Activated effector memory CD4-positive, alpha-beta T cell treated with anti-CD3 and anti-CD28 coated beads, Interleukin-2, amount 50 U/mL, for 16 hours (primary cell): ENCODE measurements at places on chromosomes 6 and 20.

- no peak for DNase-seq
Measured at GRCh38 chr6:165266191-165266590, 43.2 kb downstream of the C6orf118 start.

- DNase-seq: no peak
Measured at GRCh38 chr6:118546880-118547218, 1.2 kb upstream of the PLN start.

DNA sequence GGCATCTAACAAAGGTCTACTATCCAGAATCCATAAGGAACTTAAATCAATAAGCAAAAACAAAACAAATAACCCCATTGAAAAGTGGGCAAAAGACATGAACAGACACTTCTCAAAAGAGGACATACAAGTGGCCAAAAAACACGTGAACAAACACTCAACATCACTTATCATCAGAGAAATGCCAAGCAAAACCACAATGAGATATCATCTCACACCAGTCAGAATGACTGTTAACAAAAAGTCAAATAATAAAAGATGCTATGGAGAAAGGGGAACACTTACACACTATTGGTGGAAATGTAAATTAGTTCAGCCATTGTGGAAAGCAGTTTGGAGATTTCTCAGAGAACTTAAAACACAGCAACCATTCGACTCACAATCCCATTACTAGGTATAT lies 19.4 kb upstream of the VNN1 start:
- DNase-seq: no peak

GRCh38 chr6:11848852-11849731 lies 70.5 kb upstream of the ADTRP start:
- no peak for DNase-seq

DNA sequence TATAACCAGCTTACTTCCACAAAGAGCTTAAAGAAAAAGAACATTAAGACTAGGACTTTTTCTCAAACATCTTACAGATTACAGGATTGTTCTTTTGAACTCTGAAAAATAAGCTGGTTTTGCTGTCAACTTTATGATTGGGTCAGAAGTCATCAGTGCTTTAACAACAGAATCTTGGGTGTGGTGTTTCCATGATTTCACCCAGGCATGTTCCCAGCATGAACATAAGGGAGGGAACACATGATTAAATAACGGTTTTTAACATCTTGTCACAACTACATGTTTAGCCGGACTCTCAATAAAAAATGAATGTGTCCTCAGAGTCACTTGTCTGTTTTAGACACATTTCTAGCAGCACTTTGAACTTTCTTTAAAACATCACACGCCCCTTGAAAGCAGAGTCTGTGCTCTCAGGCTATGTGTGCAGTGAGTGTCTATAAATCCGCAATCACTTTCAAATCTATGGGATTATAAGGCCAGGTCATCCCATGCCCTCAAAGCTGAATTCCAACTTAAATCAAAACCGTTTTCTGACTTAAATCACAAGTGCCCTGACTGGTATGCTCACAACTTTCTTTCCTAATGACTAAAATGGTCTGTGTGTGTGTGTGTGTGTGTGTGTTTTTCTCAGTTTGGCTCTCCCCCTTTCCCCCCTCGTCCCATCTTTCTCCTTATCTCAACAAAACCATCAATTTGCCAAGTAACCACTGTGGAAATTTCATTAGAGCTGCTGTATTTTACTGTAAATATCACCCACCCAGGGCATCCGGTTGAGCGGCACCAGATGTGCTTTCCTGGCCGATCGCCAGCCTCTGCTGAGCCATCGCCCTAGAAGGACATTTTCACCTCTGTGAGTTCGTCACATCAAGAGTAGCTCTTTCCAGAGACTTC lies 216.8 kb upstream of the DTNBP1 start:
- DNase-seq: peak; percentile 73

DNA sequence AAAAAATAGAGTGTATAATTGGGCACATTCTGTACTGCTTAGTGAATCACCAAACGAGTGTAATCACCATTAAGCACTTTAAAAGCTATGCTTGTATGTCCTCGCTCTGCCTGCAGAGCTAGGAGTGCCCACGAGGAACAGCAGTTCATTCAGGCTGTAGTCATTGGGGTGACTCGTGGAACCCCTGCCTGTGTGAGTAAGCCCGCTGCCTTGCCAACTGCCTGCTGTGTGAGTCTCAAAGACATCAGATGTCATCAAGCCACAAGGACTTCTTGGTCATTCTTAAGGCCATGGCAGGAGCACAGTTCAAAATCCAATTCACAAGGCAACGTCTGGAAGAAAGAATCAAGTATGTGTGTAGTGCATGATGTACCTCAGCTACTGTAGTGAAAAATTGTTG lies 60.4 kb downstream of the FOXO3 start:
- DNase-seq: no peak

- DNase-seq: peak; percentile 45
Measured at GRCh38 chr6:1606780-1607515, 2.8 kb upstream of the FOXC1 start.

DNA sequence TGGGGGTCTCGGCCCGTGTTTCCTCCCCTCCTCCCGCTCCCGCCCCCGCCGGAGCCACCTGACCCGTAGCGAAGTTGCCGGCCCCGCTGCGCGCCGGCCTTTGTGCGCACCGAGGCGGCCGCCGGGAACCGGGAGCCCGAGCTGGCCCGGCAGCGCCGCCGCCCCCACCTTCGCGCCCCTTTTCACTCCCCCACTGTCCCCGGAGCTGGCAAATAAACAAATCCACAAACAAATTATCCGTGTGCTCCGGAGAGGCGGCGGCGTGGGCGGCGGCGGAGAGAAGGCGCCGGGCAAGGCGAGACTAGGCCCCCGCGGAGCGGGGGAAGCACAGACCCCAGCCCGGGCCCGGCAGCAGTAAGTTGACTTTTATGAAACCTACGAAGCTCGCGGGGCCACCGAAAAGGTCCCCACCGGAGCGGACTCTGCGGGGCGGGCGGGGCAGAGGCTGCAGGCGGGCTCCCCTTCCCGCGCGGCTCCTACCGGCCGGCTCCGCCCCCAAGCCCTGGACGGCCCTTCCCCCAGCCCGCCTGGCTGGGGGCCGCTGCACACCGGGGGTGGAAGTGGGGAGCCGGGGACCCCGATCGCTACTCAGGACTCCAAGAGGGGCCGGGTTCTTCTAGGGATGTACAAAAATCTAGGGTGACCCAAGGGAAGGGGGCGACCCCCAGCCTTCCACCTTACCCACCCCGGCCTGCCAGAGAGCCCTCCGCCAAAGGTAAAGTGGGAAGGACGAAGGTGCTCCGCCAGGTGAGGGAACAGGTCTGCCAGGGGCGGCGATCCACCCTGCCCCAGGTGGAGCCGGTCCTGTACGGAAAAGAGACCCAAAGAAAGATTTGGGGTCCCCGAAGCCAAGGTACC lies 40.7 kb downstream of the YTHDF1 start:
- DNase-seq: no peak

DNA sequence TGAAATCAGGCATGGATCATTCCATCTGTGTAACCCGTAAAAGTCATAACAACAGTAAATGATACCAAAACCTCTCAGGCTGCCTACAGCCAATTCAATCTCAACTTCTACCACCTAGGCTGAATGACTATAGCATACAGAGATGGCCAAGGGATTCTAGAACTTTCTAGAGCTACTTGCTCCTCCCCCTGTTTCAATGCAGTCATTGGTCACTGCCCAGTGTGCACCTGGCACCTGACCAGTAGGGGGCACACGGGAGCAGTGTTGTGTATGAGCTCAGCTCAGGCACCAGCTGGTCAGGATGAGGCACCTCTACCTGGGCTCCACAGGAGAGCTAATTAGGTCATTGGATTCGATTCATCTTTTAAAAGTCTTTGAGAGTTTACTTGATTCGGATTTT lies 86.2 kb downstream of the PLEKHG1 start:
- DNase-seq: peak; percentile 80

DNA sequence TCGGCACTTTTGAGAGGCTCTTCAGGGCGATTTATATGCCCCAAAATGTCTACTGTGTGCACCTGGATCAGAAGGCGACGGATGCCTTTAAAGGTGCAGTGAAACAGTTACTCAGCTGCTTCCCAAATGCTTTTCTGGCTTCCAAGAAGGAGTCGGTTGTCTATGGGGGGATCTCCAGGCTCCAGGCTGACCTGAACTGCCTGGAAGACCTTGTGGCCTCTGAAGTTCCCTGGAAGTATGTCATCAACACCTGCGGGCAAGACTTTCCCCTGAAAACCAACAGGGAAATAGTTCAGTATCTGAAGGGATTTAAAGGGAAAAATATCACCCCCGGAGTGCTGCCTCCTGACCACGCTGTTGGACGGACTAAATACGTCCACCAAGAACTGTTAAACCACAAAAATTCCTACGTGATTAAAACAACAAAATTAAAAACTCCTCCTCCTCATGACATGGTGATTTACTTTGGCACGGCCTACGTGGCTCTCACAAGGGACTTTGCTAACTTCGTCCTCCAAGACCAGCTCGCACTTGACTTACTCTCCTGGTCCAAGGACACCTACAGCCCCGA lies 8.2 kb downstream of the GCNT2 start:
- no peak for DNase-seq

- DNase-seq: no peak
Measured at GRCh38 chr6:69220375-69220774, 576.4 kb downstream of the LMBRD1 start.

DNA sequence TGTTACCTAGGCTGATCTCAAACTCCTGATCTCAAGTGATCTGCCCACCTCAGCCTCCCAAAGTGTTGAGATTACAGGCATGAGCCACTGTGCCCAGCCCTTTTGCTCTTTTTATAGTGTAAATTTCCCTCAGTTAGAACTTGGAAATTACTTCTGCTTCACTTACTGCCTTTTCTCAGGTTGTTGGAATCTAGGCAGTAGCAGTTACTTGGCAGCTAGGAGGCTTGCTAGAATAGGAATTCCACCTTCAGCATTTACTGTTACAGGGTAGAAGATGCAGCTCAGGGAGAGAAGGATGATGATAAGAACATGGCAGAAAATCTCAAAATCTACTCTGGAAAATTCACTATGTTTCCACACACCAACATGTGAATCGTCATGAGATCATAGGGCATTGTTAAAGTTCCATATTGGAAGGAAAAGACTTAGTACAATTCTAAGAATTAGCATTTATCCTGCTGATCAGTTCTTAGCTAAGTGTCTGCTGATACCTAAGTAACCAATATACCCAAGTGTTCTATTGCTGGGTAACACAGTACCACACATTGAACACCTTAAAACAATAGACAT lies 182.2 kb downstream of the SLC16A10 start:
- no peak for DNase-seq

- no peak for DNase-seq
Measured at GRCh38 chr20:40826699-40827098, 137.7 kb upstream of the MAFB start.

DNA sequence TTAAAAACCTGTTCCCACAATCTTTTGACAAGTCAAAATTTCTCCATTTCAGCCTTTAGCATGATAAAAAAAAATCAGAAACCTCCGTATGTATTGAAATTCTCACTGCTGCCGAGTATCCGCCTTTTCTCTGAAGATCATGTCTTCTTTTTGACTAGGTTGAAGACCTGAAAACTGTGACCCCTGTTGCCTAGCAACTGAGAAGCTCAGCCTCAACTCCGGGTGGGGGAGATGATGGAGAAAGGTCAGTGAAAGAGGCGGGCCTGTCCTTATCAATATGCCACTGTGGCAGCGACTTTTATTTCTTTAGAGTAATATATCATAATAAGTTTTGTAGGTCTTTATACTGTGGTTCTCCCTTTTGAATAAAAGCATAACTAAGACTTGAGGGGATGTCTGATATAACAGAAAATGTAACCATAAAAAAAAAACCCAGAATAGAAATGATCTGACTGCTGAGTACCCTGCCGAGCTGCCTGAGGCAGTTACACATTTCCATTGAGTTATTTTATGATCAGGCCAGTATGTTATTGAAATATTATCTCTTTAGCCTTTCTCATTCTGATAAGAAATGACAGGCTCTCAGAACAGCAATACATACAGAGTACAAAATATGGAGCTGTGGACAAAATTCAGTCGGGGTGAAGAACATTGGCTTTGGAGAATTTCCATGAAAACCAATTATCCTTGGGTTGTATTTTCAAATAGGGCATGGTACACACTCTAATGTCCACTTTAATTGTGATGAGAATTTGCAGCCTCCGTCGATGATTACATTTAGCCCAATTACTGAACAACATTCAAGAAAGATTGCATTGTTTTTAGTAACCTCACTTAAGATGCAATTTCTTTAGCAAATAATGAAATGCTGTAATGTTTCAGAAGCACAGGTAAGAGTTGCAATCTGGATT lies 136.7 kb upstream of the EEF1E1 start:
- DNase-seq: no peak

DNA sequence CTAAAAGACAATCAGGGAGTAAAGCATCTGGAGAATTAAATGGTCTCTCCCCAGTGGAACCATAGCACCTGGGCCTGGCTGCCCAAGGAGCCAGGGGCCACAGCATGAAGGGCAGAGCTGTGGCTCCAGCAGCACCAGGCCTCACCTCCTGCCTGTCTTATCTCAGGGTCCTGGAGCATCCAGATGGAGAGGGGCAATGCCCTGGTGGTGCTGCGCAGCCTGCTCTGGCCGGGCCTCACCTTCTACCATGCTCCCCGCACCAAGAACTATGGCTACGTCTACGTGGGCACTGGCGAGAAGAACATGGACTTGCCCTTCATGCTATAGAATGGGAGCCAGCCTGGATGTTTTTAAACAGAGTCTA lies 17.0 kb downstream of the MRPS18A start:
- DNase-seq: no peak

DNA sequence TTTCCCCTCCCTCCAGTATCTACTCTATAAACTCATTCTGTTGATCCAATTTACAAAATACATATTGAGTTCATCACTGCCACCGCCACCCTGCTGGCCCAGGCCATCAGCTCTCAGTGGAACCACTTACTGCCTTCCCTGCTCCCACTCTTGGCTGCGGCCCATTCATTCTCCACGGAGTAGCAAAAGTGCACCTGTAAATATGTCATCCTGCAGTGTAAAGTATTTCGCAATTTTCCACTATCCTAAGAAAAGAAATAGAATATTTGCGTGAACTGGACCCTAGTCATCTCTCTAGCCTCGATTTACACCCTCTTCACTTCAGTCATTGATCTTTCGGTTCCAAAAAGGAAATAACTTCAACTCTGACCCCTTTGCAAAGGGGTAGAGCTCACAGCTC lies 258.3 kb upstream of the TFAP2D start:
- no peak for DNase-seq

- peak; percentile 19 for DNase-seq
Measured at GRCh38 chr20:37282556-37282955, 6.9 kb upstream of the MANBAL start.

- no peak for DNase-seq
Measured at GRCh38 chr6:82750556-82750955, 315.1 kb downstream of the UBE3D start.

GRCh38 chr6:135115834-135116233 lies 61.2 kb upstream of the HBS1L start:
- no peak for DNase-seq
